ENCODE measurements at places on chromosomes 13 and 19.

DNA sequence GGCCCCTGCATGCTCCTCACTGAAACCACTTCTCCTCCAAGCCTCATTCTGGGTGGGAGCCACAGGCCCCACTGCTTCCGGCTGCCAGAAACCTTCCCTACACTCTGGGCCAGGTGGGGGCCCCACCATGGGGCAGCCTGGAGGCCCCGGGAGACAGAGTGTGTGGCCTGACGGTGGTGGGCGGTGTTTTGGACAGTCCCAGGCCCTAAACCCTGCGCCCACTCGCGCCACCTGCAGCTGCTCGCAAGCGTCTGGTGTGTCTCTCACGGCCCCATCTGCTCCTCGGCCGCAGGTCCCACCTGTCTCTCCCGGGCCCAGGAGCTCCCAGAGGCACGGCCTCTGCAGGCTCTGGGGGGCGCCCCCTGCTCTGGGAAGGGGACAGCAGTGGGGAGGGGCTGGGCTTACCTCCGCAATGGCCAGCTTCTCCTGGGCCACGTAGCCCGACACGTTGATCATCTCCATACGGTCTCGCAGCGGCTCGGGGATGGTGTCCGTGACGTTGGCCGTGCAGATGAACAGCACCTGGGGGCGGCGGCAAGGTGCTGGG is 5.6 kb downstream of the RPL36 start:
- no peak for DNase-seq

DNA sequence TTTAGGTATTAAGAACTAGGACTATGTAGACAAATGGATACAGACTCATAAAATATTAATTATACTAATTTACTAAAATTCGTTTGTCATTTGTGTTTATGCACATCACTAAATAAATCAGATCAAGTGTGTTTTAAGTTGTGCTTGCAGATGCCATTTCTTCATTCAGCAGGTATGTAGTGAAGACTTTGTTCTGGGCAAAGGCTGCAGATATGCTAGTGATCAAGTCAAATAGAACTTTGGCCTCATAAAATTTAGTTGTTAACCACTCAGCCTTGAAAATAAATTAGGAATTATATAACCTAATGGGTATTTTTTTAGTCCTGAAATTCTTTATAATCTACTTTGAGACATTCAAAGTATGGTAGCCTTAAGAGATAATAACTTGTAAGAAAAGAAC is 80.4 kb upstream of the TRPC4 start:
- no peak for DNase-seq

DNA sequence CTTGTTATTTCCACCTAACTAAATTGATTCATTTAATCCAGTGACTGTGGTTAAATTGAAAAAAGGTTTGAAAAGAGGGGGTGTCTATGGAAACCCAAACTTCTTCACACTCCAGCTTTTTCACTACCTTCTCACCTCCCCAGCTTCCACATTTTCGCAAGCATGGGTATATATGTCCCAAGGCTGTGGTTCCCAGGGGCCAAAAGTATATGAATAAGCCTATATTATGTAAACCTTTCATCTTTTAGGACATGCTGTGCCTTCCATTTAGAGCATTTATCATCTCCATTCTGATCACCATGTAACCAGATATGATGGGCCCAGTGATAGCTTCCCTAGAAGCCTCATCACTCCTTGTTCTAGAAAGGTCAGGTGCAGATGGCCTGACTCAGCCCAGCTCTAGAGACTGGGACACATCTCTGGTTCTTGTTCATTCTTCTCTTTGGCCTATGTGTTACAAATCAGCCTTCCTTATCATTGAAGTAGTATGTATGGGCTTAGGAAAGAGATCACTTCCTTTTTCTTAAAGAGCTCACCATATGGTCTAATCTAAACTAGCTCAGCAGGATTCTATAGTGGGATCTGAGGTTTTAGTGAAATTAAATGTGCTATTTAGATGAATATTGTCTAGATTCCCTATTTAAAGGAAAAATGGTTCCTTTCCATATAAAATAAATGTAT is 19.5 kb upstream of the ARL11 start:
- DNase-seq, result no peak

GRCh38 chr13:83007226-83007625 is 875.0 kb downstream of the SLITRK1 start:
- no peak for DNase-seq

DNA sequence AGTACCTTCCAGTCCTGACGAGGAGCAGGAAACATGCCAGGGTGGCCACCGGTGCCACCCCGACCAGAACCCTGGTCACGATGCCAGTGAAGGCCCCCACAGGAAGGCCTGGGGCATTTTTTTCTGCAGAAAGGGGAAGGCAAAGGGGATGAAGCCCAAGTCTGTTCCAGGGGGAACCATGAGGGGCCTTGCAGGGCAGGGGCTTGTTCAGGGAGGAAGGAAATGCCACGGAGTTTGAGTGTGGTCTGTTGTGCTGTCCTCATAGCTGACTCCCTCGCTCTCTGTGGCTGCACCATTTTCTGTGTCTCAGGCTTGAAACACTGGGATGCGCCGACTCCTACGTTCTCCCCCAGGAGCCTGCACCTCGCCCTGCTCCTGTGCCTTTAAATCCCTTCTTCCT is 27.5 kb upstream of the CEACAM1 start:
- DNase-seq, result no peak

DNA sequence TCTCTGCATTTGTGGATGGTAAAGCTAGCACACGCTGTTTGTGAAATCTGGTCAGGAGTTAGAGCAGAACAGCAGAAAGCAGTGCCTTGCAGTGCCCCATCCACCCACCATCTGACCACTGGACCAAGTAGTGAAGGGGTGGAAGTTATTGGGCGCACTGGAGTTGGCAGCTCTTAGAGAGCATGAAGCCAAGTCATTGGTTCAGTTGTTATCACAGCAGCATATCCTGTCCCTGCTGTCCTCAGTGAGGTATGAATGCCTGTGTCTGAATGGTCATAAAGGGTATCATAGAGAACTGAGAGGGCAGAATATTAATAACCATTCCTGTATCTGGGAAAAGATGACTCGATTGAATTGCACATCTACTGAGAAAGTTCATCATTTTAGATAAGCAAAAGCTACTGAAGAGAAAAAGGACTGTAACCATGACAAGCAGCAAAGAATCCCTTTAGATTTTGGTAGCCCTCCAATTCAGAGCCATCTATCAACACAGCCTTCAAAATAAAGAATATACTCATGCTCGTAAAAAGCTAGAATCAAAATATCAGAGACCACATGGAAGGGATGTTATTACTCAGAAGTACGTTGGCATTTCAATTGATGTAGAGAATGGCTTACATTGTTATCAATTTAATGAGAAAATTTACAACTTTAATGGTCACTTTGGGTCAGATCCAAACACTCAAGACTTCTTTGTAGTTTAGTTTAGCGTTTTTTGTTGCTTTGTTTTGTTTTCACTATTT is 919.0 kb downstream of the EFNB2 start:
- no peak for DNase-seq

GRCh38 chr19:29687897-29688728 is 22.9 kb downstream of the PLEKHF1 start:
- DNase-seq, result no peak

GRCh38 chr13:33773790-33774462 is 44.0 kb upstream of the RFC3 start:
- no peak for DNase-seq

DNA sequence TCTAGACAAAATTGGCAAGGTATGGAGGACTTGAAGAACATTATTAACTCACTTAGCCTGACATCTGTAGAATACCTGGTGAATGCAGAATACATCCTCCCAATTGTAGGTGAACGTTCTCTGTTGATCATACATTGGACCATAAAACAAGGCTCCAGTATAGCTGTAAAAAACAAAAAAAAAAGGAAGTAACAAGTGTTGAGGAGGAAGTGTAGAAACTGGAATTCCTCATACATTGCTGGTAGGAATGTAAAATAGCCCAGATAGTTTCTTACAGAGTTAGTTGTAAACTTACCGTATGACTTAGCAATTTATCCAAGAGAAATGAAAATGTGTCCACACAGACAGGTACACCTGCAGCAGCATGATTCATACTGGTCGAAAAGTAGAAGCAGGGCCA is 44.8 kb downstream of the TSSK6 start:
- no peak for DNase-seq

- DNase-seq, result no peak
These were observed at the start of gene DMKN for GRCh38 chr19:35513628-35514281. TSS of gene DMKN (minus strand) at chr19:35513649. CDS start at chr19:35513475, 174 bp downstream.

DNA sequence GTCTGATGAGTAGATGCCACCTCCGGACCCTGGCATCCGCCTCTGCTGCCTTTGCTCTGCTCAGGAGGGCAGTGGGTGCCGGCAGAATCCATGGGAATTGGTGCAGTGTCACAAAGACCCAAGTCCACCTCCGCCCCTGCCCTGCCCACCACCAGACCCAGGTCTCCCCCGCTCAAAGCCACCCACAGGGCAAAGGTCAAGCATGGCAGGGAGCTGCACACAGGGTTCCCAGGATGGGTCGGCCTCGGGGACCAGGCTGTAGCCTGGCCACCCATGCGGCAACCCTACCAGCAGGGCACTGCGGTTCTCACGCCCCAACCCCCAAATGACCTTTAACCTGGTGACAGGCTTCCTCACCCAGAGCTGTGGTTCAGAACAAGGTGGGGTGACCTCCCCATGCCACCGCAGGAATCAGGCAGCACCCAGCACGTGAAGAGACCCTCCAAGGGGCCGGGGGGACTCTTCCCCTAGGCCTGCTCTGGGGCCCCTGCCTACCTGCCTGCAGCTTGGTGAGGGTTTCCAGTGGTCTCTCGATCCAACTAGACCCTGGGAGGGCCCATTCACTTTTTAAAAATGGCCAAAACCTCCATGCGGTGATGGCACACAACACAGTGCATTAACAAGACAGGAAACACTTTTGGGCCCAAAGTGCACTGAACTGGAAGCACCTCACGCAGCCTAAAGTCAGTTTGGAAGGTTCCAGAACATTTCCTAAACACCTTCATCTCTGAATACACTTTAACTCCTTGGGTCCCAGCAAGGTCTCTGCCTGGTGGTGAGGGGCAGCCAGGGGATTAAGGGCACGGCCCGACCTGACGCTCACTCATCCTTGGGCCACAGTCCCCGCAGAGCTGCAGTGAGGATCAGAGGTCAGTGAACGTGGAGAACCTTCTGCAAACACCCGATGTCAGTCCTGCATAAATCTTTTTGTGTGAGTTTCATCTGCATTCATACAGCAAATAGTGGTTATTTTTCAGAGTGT is 11.0 kb downstream of the GAS6 start:
- no peak for DNase-seq

DNA sequence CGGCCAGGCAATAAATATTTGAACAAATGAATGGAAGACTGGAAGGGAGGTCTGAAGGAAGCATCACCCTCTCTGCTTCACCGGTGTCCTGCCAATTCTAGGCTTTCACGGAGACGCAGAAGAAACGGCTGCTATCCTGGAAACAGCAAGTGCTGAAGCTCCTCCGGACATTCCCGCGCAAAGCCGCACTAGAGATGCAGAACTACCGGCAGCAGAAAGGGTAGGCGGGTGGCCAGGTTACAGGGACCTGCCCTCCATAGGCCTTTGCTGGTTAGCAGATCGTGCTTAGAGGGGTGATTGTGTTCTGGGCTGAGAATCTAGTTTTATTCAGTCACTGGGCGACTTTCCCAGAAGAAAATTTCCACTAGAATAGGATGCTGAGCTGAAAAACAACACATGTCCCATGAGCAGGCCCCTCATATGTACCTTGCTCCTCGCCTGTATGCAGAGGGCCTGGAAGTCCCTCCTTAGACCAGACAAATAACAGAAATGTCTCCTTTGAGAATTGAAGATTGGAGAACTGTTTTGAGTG is 11.0 kb downstream of the PAF1 start:
- DNase-seq, result no peak

DNA sequence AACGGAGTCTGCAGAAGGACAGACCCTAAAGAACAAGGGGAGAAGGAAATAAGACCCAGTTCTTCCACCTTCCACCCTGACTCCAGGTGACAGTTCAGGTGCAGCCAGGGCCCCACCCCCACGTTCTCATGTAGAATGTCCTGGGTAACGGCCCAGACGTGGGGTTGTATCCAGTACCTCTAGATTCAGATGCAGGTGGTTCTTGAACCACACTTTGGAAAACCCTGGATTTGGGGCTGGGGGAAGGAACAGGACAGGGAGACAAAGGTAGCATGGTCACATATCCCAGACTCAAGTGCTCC is 2.2 kb downstream of the DMPK start:
- no peak for DNase-seq

GRCh38 chr19:47781590-47782262 is 3.2 kb downstream of the SELENOW start:
- no peak for DNase-seq

DNA sequence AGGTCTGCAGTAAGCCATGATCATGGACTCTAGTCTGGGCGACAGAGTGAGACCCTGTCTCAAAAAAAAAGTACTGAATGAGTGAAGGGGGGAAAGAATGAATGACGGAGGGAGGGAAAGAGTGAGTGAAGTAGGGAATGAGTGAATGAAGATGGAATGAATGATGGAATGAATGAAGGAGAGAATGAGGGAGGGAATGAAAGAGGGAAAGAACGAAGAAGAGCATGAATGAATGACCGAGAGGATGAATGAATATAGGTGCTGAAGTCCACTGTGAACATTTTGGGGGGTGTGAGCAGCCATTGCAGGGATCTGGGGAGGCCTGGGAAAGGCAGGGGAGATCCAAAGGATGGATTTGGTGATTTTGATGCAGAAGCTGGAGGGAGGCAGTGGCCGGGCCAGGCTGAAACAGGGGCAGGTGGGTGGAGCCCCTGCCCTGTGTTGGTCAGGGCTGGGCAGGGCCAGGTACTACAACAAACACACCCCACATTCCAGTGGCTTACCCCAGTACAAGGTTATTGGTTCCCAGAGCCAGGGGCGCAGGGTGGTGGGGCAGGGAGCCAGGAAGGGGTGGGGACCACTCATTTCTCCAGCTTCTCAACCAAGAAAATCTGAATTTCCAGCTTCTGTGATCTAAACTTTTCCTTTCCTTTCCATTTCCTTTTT is 14.3 kb downstream of the SLC27A1 start:
- no peak for DNase-seq

DNA sequence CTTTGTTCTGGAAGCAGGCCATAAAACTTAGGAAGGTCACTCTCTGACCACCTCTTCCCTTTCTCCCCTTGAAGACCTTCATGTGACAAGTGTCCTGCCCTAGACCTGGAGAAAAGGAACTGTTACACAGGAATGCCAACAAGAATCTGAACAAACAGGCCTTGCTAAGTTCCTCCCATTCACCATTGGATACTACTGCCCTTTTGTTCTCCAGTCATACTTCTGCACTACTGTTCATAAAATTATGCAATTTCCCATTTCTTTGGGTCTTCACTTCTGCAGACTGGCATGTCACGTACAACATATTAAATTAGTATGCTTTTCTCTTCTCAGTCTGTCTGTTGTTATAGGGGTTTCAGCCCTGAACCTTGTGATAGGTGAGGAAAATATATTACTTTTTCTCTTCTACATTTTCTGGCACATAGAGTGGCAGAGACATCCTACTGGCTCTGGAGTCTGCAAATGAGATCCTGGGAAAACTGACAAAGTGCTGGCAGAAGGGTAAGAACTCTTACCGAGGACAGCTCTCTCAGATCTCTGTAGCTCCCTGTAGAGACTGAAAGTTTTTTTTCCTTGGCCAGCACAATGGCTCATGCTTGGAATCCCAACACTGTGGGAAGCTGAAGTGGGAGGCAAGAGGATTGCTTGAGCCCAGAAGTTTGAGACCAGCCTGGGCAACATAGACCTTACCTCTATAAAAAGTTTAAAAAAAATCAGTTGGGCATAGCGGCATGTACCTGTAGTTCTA is 87.6 kb upstream of the SPRY2 start:
- no peak for DNase-seq

Measured in stimulated activated CD4-positive, alpha-beta T cell treated with anti-CD3 and anti-CD28 coated beads, Interleukin-1b, Interleukin-23, amount 100 ng/mL, for 4 hours (primary cell).